ENCODE measurements at places on chromosomes 3 and 15.

GRCh38 chr3:183411216-183411922, 17.1 kb downstream of the MCF2L2 start:
- DNase-seq: no peak

DNA sequence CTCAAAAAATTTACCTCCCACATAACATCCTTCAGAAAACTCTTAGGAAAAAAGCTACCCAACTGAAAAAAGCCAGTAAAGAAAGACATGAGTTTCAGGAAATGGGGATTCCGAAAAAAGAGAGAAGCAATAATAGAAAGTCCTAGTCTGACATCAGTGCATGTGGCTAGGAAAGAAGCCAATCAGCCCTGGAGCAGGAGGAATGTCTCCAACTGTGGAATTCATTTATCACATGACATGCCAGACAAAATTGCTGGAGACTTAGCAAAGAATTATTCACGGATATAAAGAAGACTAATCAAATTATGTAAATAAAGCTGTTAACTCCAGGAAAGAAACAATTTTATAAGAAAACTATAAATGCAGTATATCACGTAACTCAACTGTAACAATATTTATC, 258.9 kb upstream of the RARB start:
- no peak for DNase-seq

DNA sequence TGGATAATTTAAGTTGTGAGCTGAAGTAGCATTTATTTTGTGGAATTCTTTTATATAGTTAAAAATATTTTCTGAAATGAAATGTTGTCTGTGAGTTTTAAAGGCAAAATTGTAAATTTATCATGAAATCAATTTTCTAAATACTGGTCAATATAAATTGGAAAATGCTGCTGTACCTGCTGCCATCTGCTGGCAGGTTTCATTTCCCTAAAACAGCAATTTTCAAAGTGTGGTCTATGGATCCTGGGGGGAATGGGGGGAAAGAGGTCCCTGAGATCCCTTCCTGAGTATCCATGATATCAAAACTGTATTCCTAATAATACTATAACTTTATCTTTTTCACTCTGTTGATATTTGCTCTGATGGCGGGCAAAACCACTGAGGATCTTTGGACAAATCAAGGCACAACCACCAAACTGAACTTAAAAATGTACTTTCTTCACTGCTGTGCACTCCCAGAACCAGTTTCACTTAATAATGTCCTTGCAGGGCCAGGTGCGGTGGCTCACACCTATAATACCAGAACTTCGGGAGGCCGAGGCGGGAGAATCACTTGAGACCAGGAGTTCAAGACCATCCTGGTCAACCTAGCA, 17.2 kb upstream of the CCR4 start:
- no peak for DNase-seq

DNA sequence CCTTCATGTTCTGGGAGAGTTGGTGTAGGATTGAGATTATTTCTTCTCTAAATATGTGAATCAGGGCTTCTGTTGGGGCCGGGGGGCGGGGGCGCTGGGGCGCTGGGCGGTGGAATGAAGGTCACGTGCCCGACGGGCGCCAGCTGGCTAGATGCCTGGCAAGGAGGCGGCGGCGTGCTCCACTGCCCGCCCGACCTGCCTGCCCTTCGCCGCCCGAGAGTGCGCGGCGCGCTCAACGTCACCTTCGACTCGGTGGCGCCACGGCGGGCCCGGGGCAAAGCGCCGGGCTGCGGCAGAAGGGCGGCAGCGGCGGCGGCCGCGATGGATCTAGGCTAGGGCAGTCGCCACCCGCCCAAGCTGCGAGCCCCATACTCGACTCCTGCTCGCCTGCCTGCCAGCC, 47.0 kb upstream of the LHFPL4 start:
- DNase-seq: peak; percentile 43

DNA sequence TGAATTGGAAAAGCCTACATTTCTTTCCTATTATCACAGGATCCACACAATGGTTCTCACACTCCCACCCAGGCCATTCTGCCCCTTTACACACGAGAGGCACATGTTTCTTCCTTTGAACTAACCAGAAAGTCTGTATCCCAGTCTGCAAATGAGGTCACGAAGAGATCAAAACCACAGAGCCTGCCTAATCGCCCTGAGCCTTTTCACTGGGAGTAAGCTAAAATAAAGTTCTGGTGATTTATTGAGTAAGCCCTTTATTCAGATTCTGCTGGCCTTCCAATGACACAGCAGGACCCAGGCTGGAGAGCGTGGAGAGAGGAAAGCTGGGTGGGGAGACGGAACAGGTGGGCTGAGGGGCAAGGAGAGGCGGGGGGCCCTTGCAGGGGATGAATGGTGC, 78.7 kb downstream of the ATP1B3 start:
- peak; percentile 16 for DNase-seq

DNA sequence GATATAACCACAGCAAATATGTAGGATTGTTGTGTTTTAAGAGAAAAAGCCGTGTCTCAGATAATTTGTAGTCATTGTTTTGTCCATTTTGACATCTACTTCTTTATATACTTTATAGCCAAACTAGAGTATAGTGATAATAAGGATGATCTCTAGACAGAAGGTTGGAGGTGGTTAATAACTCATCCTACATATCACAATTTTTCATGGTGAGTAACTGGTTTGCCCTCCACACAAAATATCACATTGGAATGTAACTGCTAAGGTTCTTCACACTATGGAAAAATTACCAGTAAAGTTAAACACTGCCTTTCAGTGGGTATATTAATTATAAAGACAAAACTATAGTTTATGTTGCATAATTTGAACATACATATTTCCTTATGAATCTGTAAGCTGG, 380.7 kb downstream of the LPP start:
- no peak for DNase-seq

DNA sequence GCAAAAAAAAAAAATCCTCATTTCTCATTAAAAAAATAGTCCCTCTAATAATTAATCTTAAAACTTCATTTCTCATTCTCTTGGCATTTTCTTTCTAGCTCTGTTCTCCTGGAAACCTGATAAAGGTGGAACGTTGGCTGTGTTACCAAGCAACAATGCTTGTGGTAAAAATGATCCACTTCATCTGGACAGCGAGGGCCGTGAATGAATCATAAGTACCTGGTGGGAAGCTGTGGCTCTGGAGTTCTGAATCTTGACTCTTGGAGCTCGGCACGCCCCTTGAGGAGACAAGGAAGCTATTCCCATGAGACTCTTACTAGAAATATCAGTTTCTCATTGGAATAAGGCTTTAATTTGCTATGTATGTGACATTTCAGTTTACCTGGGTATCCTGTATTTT, 32.5 kb downstream of the BCL2L10 start:
- DNase-seq: no peak

GRCh38 chr15:49148298-49148697, 7.1 kb downstream of the COPS2 start:
- DNase-seq: no peak

- peak; percentile 11 for DNase-seq
These were observed 81.6 kb downstream of the LRRC49 start for GRCh38 chr15:70974004-70974832.

- no peak for DNase-seq
These were observed 79.9 kb downstream of the IGF1R start for GRCh38 chr15:98728082-98728810.

GRCh38 chr15:75749820-75750219, 37.2 kb upstream of the CSPG4 start:
- no peak for DNase-seq

- DNase-seq: peak; percentile 65
These were observed 1.8 kb upstream of the RTP3 start for GRCh38 chr3:46495901-46496456.

DNA sequence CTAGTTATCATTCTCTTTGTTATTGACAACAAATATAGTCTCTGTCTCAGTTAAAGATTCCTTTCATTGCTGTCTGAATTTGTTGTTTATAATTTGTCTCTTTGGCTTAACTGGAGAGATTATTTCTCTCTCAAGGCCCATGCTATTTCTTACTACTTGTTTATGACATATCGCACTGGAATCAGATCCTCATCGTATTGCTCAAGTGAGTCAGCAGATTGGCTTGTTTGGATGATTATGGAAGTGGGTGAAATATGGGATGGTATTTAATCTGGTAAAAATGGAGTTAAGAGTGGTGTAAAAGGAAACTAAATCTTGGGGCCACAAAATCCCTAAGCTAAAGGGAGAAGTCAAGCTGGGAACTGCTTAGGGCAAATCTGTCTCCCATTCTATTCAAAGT, 613.1 kb downstream of the SI start:
- DNase-seq: no peak

- DNase-seq: no peak
These were observed 229.7 kb downstream of the NECTIN3 start for GRCh38 chr3:111301238-111301798.

GRCh38 chr3:159234306-159234705, 432.5 kb downstream of the MFSD1 start:
- no peak for DNase-seq

DNA sequence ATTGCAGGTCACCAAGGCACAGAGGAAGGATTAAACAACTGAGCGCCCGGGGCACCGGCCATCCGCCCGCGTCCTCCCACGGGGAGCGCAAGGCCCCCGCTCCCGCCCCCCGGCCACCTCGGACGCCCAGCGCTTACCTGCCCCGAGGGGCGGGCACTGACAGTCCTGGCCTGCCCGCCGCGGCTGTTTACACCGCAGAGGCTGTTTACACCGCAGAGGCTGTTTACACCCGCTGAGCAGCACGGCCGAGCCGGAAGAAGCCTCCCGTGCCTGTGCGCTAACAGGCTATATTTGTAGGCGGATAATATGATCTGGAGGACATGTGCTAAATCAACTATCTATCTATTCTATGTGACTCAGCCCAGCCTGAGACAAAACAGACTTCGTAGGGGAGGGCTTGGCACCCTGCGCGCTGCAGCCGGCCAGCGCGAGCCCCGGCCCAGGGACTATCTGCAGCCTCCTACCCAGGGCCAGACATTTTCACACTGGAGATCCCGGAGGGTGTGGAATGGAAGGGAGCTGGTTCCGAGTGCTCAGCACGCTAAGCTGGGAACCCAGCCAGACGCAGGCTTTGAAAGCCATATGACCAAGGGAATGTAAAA, at the start of gene LRRC2:
TSS of gene LRRC2 (minus strand) at position 263 of the 602 bp plus-strand sequence. CDS start 14,711 bp downstream, outside the sequence.
- peak; percentile 67 for DNase-seq

- no peak for DNase-seq
These were observed 2.0 kb downstream of the LIPC start for GRCh38 chr15:58433597-58434333.

DNA sequence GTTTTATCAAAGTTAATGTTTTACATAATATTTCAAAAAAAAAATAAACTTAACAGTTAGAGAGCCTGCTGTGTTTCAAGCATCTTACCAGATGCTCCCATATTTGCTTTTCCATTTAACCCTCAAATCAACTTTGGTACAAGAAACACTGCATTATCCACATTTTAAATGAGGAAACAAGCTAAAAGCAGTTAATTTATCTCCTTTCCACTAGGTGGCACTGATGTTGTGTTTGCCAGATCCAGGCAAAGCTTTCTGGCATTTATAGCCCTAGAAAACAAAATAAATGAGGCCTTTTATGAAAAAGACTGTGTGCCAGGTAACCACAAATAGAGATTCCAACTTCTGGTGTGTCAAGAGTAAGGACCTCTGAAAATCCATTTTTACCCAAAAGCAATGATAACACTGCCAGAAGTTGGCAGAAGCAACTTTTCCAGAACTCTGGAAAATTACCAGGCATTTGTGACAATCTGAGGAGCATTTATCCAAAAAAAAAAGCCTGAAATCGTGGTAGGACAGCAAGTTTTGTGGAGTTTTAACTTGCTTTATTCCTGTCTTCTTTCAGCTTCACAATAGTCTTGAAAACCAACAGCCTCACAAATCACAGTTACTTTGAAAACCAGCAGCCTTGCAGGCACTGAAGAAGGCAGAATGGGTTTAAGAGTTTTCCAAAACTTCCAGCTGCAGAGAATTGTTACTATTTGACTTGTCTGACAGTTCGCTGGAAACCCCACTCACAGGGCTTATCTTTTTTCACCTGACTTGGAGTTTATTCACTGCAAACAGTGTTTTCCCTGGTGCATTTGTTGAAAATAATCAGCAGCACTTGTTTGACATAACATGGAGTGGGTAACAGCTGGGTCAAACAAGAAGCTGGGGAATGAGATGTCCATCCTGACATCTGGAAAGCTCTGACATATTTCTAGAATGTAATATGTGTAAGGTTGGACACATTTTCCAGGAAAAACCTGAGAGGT, 9.2 kb downstream of the FAM162A start:
- DNase-seq: peak; percentile 49

- no peak for DNase-seq
These were observed 83.1 kb downstream of the GAP43 start for GRCh38 chr3:115706311-115706829.

GRCh38 chr3:102090721-102091045, 241.4 kb downstream of the NFKBIZ start:
- DNase-seq: no peak

DNA sequence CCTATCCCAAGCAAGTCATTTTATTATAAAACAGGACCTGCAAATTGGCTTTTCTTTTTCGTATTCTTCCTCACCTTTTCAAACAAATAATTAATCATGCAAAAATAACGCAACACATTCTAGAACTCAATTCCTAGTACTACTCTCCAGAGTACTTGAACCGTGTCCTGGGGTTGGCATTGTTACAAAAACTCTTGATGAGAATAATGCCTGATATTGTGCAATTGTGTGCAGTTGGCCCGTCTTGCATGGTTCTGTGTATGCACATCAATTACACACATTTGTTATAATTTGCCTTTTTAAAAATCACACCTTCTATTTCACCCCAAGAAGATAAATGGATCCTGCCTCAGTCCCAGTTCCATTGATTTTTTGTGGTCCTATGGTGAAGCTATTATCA, 205.4 kb downstream of the EPHB1 start:
- DNase-seq: no peak

- DNase-seq: no peak
These were observed 295.9 kb downstream of the CADM2 start for GRCh38 chr3:85254738-85255137.

- no peak for DNase-seq
These were observed 135.3 kb downstream of the PCCB start for GRCh38 chr3:136385457-136385856.

DNA sequence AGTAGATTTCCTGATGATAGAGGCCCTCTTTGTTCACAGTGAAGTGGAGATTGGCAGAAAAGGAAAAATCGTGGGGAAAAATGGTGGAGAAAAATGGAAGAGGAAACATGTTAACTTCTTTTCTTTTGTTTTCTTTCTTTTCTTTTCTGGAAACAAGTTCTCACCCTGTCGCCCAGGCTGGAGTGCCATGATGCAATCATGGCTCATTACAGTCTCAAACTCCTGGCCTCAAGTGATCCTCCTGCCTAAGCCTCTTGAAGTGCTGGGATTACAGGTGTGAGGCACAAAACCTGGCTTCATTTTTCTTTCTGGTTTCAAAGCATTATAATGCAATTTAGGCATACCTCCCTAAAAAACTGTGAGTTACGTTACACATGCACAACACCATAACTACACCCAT, 464.2 kb downstream of the MECOM start:
- DNase-seq: no peak

DNA sequence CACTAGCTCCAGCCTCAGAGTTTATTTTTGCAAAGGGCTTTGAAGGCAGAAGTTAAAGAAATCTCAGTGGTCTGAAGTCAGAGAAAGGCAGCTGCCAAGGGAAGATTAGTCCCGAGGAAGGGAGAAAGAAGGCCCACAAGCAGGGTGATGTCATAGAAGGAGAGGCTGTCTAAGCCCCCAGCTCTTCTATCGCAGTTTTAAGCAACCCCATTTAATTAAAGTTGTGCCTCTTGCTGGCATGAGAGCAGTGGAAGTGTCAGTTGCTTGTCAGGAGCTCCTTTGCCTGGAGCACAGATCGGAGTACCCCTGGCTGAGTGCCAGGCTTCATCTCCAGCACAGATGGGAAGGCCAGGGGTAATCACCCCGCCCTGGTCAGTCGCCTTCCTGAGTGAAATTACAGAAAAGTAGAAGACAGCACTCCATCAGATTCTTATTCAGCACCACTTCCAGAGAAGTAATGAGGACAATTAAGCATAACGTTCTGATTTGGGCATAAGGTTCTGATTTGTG, 530.7 kb downstream of the EPHB1 start:
- no peak for DNase-seq

Data from SW480 (cell line).